ENCODE measurements at places on chromosomes 6 and 20.
A peak's percentile ranks its signal among the peaks of the same experiment; 100 is the strongest.

GRCh38 chr20:58321205-58321604, 11.7 kb downstream of the RAB22A start:
- DNase-seq, result no peak

GRCh38 chr6:38187811-38188590, 368.5 kb downstream of the ZFAND3 start:
- no peak for DNase-seq

- peak; percentile 2 for DNase-seq
Observed at GRCh38 chr20:22303523-22303922, 280.8 kb downstream of the FOXA2 start.

DNA sequence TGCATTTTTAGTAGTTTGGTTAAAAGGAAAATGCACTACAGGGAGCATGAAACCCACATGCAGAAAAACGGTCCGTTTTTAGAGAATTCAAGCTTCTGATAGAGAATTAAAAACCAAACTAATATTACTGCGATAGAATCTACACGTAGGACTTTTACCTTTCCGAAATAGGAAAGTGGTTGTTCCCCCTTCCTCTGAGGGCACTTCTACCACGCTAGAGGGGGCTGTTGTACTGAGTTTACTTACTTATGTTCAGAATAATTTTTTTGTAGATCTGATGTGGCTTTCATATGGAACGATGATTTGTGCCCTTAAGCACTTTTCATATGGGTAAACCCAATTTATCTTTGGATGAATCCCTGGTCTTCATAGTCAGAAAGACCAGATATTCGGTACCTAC, 264.3 kb upstream of the PLN start:
- DNase-seq, result peak; percentile 60

- no peak for DNase-seq
Observed at GRCh38 chr20:63459070-63459380, 13.4 kb downstream of the KCNQ2 start.

DNA sequence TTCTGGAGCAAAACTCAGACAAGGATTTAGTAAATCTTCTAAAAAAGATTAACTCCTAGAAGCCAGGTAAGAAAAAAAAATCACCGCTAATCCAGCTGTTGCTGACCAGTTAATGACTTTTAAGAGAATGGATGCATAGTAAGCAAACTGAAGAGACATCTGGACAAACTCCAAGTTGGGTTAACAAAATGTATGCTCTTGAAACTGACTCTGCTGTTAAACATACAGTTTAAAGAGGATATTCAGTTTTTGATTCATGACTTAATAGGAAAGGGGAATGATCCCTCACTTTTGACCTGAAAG, 70.4 kb downstream of the PLAGL1 start:
- no peak for DNase-seq

- DNase-seq, result peak; percentile 40
Observed at GRCh38 chr6:38034274-38034914, 214.9 kb downstream of the ZFAND3 start.

DNA sequence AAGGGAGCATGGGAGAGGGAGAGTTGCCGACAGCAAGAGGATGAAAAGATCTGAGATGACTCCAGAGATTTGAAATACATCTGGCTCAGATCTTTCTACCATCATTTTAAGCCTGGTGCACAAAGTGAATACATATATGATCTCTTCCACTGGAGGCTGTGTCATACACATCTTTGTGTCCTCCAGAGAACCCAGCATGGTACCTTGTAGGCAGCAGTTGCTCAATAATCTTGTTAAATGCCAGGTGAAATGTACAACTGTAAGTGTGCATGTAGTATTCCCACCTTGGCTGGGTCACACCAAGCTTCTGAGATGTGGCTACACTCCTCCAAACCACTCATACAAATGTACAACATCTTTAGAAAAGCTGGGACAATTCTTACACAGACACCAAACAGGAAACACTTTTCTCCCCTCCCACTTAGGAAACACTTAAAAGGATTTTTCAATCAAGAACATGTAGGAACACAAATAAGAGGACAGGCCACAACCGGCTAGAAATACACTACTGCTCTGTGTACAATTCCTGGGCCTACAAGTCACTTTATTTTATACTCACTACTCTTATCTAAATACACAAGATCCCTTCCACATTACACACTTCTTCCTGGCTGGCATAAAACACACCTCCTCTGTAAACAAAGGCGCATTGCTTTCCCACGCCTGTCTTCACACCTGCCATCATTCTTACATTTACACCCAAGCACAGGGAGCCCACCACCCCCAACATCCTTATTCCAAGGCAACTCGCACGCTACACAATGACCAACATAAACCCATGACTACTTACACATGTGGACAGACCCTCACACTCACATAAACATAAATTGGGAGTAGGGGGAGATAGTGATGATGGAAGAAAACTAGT, 3.8 kb upstream of the IER3 start:
- no peak for DNase-seq

GRCh38 chr20:21521596-21522480, 8.0 kb upstream of the NKX2-2 start:
- no peak for DNase-seq

DNA sequence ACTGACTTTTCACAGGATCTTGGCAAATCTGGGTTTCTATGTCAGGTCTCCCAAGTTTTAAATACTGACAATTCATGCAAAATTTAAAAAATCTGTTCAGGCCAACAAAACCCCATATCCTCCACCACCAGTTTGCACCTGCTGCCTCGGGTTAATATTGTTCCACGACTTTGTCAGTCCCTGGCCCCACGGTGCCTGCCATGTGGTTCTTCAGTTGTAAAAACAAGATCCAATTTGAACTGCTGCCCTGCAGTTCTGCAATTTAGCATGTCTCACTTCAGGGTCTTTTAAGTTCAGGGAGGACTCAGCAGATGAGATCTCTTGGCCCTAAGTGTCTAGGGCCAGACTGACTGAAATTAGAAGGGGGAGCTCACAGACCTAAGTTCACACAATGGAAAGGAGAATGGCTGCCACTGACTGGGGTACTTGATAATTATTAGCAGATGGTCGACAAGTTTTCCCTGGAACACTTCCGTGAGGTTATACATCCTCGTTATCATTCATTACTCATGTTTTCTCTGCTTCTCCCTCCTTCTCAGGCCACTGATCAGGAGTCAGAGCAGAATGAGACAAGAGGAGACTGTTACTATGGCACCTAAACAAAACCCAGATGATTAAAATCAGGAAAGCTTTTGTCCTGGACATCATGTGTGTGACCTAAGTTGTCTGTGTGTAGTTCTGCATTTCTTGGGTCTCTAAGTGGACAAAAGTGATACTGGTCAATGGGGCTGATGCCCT, 223.6 kb downstream of the KIF16B start:
- DNase-seq, result no peak

DNA sequence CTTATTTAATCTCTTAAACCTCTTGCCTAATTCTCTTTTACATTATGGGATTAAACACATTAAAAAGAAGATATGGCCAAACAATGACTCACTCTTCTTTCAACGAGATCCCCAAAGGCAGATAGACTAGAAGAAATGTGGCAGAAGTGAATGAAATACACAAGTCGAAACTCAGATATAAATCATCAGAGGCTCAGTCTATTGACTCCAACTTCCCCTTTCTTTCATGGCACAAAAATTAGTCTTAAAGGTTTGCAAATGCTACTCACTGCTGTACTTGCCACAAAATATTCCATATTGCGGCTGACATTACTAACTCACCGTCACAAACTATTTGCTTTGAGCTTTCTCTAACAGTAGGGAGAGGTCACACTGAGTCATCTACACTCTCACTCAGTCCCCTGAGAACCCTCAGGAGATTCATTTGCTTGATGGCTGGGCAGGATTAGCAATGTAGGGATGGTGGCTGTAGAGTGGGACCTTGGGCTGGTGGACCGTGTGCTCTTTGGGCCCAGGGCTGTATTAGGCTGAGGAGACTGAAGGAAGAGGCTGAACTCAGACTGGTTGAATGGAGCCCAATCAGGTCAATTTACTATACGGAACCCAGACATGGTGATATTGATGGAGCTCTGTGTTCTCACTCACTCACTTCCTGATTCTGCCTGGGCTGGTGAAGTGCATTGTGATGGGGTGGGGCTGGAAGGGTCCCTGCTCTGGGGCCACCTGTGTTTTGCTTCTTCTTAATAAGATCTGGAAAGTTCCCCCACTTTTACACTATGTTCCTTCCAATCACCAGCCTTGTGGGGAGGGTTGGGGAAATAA, 42.8 kb upstream of the UBR2 start:
- peak; percentile 77 for DNase-seq

DNA sequence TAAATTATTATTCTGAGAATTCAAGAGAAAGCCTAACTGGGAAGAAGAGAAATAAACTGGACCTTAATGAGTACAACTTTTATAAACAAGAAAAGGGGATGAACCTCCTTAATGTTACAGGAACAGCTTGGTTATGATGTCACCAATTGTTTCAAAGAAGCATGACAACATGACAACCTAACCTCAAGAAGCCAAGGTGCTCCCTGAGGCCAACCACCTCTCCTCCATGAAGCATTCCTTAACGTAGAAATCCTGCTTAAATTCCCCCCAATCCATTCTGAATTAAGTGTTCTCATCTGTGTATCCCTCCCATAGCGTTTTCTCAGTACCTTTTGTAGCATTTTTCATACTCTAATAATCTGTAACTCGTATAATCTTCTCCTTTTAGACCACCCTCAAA, 1.7 kb downstream of the HBS1L start:
- DNase-seq, result peak; percentile 27

DNA sequence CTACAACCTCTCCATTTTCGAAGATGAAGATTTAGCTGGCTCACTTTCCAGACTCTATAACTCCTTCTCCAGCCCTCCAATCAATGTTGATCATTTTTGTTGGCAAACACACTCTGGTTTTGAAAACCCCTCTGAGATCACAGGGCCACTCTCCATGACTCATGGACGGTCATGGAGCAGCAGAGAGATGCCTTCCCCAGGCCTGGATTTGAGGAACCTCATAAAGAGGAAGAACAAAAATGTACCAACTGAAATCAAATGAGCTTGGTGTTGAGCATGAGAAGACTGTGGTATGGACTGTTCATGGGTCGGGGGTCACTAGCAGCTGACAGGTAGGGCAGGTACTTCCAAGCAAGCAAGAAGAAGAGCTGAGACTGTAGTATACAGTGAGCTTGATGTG, 112.8 kb upstream of the INSM1 start:
- DNase-seq, result peak; percentile 77

DNA sequence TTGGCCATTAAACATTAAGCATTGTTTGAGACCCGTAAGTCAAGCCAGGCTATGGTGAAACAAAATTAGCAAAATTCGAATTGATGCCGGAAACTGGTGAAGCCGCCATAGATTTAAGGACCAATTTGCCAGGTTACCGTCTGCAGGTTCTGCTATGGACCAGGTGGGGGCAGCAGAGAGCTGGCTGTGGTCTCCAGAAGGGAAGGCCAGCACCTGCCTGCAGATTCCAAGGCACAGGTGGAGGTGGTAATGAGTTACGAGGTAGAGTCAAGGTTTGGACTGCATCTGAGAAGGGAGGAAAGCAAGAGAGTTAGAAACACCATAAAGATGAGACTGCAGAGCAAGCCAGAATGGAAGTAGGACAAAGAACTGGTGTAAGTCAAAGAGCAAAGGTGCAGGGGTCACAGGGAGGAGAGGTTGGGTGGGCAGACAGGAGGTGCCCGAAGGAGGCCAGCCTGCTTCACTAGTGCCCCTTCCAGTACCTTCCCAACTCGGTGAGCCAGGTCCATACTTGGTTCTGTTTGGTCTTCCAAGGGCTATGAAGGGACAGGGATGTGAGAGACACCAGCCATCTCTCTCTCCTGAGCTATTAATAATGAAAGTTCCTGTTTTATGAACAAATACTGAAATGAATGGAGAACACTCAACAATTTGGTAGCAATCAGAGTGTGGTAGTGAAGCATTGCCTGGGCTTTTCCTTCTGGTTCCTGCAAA, 131.6 kb upstream of the ESR1 start:
- peak; percentile 51 for DNase-seq

DNA sequence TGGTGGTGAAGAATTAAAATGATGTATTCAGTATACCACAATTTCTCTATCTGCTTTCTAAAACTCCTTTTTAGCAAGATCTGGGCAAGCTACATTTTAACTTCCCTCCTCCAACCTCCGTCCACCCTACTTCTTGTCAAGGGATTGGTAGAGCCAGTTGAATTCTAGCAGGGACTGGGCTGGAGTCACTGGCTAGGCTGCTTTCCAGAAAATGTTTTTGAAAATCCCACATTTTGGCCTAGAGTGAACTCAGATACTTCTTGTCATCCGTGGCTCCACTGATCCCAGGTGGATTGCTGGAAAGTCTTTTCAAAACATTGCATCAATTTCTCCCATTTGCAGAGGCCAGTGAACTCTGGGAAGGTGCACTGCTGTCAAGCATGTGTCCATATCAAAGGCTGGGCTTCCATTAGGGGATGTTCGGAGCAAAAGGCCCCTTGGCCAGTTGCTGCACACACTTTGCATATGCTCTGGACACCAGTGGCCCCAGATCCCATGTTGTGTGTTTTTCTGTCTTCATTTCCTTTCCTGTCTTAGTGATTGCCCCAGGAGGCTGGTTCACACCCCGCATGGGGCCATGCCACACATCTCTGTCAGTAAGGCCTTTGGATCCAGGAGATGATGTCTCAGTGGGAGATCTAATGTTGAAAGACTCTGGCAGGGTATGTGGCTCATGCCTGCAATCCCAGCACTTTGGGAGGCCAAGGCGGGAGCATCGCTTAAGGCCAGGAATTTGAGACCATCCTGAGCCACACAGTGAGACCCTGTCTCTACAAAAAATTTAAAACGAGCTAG, 11.3 kb upstream of the KCNK16 start:
- DNase-seq, result no peak

- no peak for DNase-seq
Observed at GRCh38 chr20:48945840-48946514, 24.5 kb downstream of the ARFGEF2 start.

DNA sequence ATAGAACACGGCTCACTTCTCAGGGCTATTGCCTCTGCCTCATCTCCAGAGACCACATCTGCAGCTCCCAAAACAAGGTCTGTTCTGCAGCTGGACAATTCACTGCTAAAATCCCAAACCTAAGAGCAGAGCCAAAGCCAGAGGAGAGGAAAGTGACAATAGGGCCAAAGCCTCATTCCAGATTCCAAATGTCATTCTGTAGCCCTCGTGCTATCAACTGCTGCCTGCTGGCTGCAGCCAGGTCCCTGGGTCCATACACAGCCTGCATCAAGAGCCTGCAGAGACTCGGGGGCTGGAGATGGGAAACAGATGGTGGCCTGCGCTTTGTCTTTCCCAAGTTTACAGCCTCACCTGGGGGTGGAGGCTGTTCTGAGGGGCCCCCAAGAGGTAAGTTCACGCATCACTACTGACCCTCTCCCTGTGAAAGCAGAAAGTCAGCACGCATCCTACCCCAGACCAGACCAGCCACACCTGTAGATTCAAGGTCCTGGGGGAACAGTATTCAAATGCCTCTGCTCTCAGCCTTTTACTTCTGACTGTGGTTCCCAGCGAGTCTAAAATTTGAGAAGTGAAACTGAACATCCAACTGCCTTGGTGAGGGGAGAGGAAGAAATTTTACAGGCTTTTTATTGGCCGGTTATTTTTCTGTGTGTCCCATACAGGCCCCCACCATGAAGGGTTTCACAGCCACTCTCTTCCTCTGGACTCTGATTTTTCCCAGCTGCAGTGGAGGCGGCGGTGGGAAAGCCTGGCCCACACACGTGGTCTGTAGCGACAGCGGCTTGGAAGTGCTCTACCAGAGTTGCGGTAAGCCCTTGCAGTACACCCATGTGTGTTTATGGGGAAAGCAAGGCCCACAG, at the start of gene LY86:
TSS of gene LY86 (plus strand) at position 657 of the 860 bp plus-strand sequence. CDS start at position 672, 15 bp downstream.
- peak; percentile 89 for DNase-seq

GRCh38 chr6:147941143-147941542, 401.5 kb upstream of the SASH1 start:
- DNase-seq, result no peak

- no peak for DNase-seq
Observed at GRCh38 chr20:50634191-50634590, 57.2 kb downstream of the RIPOR3 start.
